ENCODE measurements at places on chromosomes 4 and X. TPM values are rescaled to one million over a fixed set of nuclear protein-coding genes. Genes with fewer than 3 reads are reported as not detected.

FRMD7 gene
- not detected for total RNA-seq

CTAG1A gene
- total RNA-seq: not detected

- DNase-seq: no peak
These were observed 46.9 kb upstream of the TAB3 start for GRCh38 chrX:30935985-30936384.

DNA sequence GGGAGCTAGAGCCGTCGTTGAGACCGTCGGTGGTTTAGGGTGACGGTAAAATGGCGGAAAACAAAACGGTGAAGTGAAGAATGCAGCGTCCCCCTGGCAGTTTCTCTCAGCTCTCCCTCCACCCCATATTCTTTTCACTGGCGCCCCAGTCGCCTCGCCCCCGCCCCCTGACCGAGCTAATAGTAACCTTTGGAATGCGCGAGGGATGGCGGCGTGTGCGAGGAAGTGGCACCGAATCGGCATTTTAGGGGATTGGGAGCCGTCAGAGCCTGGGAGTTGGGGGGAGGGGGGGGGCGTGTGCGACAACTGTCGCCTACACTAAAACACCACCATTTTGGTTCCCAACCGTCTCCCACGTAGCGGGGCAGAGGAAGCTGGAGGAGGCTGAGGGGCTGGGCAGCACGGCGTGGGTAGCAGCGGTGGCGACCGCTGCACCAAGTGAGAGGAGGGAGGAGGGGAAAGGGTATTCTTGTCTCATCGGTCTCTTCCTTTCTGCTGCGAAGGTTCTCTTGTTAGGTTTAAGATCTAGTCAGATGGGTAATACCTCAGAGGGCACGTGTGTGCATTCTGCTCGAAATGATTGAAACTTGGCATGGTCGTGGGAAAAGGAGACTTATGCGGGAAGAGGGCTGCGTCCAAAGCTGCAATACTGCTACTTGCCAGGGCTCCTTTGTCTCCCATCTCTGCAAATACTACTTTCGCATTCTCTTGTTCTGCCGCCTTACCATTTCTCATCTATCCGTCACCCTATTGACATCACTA is 840 bp downstream of the ZNF711 start:
- peak; percentile 10 for DNase-seq

GRCh38 chr4:104447294-104447693 is 47.4 kb downstream of the CXXC4 start:
- DNase-seq: no peak

TMSB15C gene
- 4.6 TPM for total RNA-seq

- no peak for DNase-seq
These were observed 171.0 kb upstream of the RPS6KA3 start for GRCh38 chrX:20437683-20438082.

WFS1 gene
- total RNA-seq: 4.7 TPM

- DNase-seq: no peak
These were observed 642.6 kb upstream of the HS3ST1 start for GRCh38 chr4:12071316-12071715.

All from naive thymus-derived CD4-positive, alpha-beta T cell (primary cell).